Mesenchymal stem cell (in vitro differentiated cells and primary cell): ENCODE measurements at places on chromosomes 16 and 17.
A peak's percentile ranks its signal among the peaks of the same experiment; 100 is the strongest.

DNA sequence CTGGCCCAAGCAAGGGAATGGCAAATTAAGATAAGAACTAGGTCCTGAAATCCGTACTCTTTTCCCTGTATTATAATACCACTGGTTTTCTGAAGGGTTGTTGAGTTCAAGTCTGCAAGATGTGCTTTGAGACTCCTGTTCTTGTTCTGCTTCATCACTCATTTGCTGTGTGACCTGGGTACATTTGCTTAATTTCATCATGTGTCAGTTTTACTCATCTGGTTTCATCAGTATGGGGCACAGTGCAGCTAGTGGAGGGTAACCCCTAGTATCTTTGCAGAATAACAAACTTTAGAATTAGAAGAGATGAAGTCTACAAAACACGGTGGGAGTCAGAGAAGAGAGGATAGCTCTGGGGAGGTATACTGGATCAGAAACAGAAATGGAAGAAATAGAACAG, 21.9 kb upstream of the EFCAB13 start:
- DNase-seq = no peak

GRCh38 chr16:67151431-67152097, 766 bp upstream of the B3GNT9 start:
- peak; percentile 24 for DNase-seq

DNA sequence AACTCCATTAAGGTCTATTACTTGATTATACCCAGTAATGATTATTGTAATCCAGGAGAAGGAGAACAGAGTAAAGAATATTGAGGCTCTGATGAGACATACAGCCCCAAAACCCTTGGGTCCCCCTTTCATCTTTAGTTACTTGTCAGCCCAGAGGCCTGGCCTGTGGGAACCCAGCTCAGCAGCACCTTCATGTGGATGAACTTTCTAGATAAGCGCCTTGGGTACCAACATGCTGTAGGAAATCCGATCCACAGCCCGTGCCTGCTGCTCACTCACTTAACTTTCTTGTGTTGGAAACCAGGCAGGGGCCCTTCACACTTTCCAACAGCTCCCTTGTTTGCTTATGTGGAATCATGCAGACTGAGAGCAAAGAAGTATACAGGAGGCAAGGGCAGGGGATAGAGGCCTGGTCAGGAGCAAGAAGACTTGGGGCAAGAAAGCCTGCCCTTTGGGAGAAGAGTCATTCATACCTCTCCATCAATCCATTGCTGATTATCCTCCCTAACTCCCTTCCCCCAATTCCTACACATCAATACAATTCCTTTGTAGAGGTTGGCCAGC, 64.0 kb upstream of the SOX9 start:
- no peak for DNase-seq

DNA sequence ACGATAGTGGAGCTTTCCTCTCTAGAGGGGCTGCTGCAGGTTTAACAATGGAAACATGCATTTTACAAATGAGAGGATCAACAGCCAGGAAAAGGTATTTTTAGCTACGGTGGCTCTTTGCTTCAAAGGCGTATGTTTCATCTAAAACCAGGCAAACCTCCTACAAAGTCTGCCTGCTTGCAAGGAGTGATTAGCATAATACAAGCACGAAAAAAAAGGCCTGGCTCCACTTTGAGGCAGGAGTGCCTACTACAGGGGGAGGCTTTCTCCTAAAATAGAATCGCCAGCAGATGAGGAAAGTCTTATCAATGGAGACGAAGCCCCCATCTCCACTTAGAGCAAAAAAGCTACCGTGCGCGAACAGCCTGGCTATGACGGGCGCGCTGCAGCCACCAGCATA, 27.1 kb upstream of the MTSS2 start:
- DNase-seq = no peak

DNA sequence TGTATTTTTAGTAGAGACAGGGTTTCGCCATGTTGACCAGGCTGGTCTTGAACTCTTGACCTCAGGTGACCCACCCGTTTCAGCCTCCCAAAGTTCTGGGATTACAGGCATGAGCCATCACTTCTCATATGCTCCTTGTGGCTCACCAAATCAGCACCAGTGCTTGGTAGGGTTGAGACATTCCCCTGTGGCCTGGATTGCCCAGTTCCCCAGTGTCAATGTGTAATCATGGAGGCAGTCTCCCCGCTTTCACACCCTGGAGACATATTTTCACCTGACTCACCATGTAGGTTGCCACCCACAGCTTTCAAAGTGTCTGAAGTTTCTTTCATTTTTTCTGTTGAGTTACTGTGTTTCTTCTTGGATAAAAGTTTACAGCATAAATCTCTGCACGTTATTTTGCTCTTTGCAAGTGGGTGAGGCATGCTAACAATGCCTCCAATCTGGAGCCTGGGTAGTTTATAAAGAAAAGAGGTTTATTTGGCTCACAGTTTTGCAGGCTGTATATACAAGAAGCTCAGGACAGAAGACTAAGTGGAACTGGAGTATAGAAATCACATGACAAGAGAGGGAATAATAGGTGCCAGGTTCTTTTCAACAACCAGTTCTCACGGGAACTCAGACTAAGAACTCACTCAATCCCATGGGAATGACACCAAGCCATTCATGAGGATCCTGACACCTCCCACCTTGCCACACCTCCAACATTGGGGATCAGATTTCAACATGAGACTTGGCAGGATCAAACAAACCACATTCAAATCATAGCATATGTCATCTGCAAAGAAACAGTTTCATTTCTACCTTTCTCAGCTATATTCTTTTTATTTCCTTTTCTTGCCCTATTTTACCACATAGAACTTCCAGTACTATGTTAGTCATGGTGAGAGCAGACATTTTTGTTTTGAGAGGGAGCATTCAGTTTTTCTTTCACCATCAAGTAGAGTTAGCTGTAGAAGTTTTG, 113.2 kb downstream of the PHKB start:
- peak; percentile 6 for DNase-seq

- no peak for DNase-seq
Measured at GRCh38 chr16:54284319-54284930, 2.2 kb downstream of the IRX3 start.

DNA sequence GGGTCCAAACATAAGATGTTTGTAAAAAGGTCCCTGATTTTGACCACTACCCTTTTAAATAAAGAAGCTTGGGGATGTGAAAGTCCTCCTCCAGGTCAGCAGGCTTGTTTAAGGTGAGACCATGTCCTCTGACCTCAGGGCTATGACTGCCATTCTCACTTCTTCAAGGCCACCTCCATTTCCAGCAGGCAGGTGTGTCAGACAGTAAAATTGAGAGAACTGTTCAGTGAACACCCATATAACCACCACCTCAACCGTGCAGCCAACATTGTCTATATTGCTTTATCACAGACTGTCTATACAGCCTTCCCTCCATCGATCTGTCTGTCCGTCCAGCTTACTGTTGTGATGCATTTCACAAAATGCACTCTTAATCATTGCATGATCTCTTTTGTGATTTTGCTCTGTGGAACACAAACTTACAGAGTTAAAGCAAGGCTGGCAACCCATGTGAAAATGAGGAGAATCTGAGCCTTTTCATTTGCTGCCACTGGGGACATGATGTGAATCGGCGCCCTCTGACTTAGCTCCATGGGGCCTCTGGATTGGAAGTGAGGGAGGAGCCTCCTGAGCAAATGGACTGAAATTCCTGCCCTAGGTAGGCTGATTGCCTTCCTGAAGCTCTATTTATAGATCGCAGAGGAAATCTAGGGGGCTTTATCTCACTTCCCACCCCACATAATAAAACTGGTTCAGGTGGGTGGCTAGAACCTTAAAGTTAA, 53.8 kb downstream of the ZNRF1 start:
- no peak for DNase-seq

DNA sequence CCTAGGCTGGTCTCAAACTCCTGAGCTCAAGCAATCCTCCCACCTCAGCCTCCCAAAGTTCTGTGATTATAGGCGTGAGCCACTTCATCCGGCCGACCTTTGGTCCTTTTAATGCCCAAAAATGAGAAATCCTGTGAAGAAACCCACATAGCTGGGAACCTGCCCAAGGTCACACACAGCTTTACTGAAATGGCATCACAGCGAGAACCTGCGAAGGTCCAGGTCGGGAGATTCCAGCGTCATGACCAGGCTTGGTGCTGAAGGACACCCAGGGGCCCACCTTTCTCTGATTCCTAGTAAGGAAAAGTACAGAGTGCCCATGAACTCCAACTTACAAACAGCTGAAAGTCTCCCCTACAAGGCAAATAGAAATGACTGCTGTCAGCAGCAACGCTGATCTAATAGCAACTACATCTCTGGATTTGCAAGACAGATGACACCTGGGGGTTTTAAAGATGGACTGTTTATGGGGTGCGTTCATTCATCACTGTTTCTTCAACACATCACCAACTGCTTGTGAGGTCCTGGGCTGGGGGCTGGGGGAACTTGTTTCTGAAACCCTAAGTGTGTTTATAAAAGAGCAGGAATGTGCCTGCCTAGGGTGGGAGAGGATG, 24.5 kb upstream of the DNAH17 start:
- DNase-seq = no peak

DNA sequence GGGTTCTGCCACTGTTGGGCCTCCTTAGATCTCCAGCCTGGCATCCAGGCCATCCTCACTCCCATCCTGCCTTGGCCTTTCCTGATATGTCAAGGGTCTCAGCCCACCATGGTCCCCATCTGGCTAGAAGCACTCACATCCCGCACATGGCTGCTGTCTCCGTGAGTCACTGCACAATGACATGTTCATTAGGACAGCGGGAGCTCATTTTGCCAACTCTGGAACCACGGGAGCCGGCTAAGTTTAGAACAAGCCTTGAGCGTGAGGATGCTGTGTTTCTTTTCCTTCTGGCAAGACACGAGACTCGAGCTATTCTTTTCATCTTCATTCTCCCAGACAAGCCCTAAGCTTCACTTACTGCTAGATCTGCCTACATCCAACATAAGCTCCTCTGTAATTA, 65.7 kb upstream of the KSR1 start:
- no peak for DNase-seq

GRCh38 chr17:74041869-74042640, 161.4 kb upstream of the RPL38 start:
- no peak for DNase-seq

DNA sequence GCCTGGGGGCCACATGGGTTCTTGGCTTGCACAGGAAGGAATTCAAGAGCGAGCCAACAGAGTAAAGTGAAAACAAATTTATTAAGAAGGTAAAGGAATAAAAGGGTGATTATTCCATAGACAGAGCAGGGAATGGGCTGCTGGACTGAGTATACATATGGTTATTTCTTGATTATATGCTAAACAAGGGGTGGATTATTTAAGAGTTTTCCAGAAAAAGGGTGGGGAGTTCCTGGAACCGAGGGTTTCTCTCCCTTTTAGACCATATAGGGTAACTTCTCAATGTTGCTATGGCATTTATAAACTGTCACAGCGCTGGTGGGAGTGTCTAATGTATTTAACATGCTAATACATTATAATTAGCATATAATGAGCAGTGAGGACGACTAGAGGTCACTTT, 2.0 kb downstream of the MMP2 start:
- DNase-seq = no peak

DNA sequence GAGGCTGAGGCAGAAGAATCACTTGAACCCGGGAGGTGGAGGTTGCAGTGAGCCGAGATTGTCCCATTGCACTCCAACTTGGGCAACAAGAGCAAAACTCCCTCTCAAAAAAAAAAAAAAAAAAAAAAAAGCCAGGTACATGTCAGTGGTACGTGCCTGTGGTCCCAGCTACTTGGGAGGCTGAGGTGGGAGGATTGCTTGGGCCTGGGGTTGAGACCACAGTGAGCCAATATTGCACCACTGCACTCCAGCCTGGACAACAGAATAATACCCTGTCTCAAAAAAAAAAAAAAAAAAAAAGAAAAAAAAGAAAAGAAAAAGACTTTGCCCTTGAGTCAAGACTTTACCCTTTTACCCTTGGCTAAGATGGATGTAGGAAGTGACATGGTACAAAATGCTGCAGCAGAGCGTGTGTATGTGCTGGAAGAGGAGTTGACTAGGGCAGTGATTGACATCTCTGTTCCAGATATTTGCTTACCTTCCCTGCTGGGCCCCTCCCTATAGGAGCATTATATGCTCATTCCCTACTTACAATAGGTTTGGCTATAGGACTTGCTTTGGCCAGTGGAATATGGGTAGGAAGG, 10.6 kb downstream of the STX4 start:
- no peak for DNase-seq

GRCh38 chr17:10748531-10749181, 18.8 kb upstream of the TMEM220 start:
- DNase-seq = no peak

- DNase-seq = no peak
Measured at GRCh38 chr17:41975099-41976083, 8.8 kb downstream of the CNP start.

DNA sequence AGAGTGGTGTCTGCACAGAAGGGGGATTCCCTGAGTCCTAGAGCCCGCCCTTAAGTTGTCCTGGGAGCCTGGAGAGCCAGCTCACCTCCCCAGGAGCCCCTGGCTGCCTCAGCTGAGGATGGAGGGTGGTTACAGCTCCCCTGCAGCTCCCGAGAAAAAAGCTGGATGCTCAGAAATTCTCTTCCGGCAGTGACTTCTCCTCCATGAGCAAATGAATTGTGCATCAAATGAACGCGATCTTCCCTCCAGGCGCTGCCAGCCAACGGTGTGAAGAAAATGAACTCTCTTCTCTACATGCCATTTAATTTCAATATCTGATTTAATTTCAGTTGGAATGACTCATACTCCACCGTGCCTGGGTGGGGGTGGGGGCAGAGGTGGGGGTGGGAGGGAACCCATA, 14.3 kb upstream of the C16orf74 start:
- DNase-seq = no peak

GRCh38 chr17:82003411-82004381, 19.0 kb downstream of the CENPX start:
- peak; percentile 98 for DNase-seq

GRCh38 chr17:45906237-45906636, 11.9 kb downstream of the MAPT start:
- DNase-seq = no peak

DNA sequence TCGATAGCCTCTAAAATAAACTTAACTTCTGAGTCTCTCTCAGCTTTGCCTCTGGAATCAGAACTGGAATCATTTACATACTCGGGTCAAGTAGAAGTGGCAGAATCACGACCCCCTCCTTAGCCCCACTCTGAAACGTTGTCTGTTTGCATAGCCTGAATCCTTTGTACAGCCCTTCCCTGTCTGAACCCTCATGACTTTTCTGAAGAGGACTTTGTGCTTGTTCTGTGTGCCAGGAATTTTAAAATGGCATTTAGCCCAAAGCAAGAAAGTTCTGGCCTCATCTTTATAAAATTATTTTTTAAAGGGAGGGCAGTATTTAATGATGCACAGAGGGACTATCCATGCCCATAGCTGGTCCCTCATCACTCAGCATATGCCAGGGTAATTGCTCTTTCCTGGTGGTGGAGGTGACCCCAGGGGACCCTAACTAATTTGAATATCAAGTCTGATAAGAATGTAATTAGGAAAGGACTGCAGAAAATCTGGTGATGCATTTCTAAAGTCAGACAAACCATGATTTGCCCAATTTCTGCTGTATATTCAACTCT, 342.7 kb upstream of the TNRC6C start:
- no peak for DNase-seq
